ENCODE measurements at places on chromosomes 1 and 21.

DNA sequence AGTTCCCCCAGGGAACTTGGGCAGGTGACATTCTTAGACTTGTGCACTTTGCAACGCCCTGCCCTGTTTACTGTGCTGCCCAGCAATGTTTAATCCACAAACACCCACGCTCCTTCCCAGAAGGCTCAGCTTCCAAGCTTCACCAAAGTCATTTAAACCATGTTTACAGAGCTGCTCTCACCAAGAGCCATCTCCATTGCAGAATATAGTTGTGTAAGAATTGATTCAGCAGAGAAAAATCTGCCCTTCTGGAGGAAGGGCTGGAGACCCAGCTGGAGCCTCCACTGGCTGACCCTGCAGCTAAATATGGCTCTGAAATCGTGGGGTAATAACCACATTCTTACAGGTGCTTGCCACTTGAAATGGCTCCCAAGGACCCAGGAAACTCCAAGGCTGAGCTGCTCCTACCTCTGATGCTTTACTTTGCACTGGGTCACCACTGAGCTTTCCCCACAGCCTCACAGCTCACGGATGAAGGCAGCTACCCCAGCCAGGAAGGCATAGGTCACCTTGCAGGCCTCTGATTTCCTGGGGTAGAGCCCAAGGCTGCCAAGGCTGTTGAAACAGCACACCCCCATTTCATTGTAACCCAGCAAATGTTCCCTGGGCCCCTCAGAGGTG lies 8.7 kb downstream of the CAPN2 start:
- DNase-seq: no peak

DNA sequence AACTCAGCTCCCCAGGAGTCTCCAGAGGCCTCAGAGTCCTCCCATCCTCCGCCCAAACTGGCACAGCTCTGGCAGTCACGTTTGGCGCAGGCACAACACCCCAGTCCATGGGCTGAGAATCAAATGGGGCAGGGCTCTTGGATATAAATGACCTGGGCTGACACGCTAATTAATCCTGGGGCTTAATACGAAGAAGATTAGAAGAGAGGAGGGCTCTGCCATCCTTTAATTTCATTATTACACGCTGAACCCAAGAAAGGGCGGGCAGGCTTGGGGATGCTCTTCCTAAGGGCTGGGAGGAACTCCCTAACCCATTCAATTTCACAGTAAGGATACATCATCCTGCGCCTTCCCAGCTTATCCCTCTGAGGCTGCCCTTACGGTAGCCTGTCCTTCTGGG lies 2.4 kb downstream of the GRIK3 start:
- DNase-seq: no peak

GRCh38 chr21:14115646-14116045 lies 95.1 kb downstream of the LIPI start:
- DNase-seq: no peak

DNA sequence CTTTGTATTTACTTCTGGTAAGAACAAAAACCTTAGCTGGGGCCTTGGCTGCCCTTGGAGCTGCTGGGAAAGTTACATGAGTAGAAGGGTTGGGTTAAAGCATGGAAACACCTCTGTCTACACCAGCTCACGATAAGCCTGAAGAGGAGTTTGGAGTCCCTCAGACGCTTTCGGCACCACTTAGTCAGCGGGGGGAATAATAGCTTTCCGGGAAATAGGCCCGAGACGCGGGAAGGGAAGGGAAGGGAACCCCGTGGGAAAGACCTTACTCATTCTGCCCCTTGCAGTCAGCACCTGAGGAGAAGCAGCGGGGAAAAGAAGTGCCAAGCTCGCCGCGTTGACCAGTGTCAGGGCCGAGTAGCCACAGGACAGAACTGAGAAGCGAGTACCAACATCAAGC lies 66.4 kb upstream of the PDE9A start:
- DNase-seq: no peak

GRCh38 chr1:155011437-155012025 lies 8.9 kb downstream of the ZBTB7B start:
- DNase-seq: no peak

- DNase-seq: peak; percentile 62
Measured at GRCh38 chr1:205285381-205286101, 36.0 kb downstream of the NUAK2 start.

DNA sequence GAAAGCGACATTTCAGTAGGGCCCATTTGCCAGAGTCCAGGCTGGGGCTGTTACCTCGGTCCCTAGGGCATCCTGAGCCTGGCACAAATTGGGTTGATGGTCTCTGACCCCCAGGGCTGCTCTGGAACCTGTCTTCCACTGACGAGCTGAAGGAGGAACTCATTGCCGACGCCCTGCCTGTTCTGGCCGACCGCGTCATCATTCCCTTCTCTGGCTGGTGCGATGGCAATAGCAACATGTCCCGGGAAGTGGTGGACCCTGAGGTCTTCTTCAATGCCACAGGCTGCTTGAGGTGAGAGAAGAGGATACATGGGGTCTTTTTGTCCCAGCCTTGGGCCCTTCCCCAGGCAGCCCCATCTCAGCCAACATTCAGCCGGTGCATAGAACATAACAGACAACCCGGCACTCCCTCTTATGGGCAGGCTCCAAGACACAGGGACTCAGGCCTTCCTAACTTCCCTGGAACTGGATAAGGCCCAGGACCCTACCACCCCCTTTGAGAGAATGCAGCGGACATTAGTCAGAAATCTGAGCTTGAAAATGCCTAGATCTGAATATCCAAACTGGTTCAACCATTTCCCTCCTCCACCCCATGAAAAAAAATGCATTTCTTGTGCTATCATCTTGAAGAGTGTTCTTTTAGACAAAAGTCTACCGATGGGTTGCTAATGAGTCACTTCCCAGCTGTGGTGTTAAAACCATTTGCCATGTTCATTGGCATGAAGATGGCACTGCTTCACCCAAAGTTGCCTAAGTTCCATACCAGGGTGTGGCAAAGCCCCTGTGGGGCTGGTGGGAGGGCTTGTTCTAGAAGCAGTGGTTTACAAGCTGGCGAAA lies 35.4 kb downstream of the PKP1 start:
- DNase-seq: no peak

GRCh38 chr1:30475966-30476365 lies 247.4 kb downstream of the MATN1 start:
- no peak for DNase-seq

DNA sequence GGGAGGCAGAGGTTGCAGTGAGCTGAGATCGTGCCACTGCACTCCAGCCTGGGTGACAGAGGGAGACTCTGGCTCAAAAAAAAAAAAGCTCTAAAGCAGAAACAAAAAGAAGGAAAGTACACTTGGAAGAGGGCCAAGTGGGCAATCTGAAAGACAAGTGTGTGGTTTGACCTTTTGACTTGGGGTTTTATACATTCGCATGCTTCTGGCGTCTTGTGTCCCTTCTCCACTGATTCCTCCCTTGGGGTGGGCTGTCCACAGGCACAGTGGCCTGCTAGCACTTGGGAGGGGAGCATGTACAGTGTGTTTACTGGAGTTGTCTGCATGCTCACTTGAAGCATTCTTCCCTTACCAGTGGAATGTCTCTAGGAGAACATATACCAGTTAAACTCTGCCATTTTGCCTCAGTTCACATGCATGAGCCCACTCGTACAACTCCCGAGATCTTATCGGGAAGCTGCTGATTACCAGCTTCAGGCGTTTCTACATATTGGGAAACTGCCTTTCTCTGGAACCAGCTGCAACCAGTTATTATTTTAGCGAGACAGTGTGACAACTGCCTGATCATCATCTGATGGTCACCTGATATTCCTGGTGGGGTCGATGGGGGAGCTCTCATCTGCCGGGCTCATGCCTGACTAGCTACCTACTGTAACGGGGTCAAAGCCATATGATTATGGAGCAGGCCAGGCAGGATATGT lies 113.5 kb upstream of the ZNF678 start:
- DNase-seq: no peak

- no peak for DNase-seq
Measured at GRCh38 chr21:14070049-14070893, 140.5 kb downstream of the LIPI start.

GRCh38 chr1:117605164-117605773 lies 579 bp upstream of the TENT5C start:
- no peak for DNase-seq

DNA sequence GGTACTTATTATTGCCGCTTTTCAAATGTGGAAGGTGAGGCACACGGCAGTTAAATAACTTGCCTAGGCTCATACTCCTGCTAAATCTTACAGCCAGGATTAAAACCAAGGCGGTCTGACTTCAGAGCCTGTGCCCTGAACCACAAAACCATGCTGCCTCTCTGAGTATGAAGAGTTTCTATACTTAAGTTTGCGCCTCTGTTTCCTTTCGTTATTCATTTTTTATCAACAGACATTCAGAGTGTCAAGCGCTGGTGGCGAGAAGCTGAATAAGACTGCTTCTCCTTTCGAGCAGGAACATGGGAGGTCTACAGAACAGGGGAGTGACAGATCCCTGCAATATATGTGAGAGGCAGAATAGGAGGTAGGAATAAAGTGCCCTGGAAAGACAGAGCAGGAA lies 96.0 kb upstream of the DUSP10 start:
- peak; percentile 11 for DNase-seq

DNA sequence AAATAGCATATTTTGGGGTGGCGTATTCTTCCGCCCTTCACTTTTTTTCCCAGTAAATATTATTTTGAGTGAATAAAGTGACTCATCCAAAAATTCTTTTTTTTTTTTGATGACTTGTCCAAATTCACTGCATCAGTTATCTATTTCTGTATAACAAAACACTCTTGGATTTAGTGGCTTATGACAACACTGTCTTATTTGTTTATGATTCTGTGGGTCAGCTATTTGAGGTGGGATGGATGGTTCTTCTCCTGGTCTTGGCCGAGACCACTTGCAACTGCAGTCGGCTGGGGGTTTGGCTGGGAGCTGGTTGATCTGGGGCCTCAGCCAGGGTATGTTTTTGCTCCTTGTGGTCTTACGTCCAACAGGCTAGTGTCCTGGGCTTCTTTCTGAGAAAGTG lies 39.9 kb upstream of the SRSF10 start:
- no peak for DNase-seq

GRCh38 chr1:95007687-95008086 lies 65.1 kb downstream of the ALG14 start:
- no peak for DNase-seq

DNA sequence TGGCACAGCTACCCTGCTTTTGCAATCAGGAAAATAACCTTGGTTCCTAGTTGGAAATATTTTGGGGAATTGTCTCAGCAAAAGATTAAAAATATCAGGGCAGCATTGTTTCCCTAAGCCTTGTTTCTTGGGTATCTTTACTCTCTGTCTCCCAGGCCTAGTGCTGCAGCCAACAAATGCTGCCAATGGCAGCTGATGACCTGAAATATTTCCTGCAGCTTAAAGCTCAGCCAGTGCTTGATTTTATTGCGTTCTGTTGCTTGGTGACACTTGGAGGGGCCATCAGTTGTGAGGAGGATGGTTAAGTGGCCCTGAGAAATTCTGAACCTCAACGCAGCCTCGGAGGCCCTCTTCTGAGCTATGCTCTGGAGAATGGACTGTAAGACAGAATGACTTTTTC lies 59.4 kb upstream of the B3GALT5 start:
- no peak for DNase-seq

DNA sequence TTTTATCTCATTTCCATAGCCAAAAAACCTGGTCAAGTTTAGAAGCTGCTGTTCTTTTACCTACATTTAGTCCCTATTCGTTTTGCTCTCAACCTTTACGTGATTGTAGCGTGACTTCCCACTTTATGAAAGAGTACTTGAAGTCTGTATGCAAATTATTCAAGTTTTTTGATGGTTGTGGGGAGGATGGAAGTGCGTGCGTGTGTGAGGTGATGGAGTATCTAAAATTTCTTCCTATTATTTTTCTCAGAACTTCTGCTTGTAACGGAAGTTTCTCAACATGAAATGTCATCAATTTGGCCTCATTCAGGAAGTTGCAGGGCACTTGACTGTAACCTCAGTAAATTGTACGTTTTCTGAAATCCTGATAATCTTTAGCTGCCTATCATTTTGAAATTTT lies 64.0 kb downstream of the SAMSN1 start:
- DNase-seq: peak; percentile 42

GRCh38 chr1:240426051-240426450 lies 185.9 kb downstream of the GREM2 start:
- DNase-seq: no peak

Measured in CD4-positive, alpha-beta T cell treated with Interferon gamma for 1 hour (primary cell).